ENCODE measurements at places on chromosomes 5 and 9.

DNA sequence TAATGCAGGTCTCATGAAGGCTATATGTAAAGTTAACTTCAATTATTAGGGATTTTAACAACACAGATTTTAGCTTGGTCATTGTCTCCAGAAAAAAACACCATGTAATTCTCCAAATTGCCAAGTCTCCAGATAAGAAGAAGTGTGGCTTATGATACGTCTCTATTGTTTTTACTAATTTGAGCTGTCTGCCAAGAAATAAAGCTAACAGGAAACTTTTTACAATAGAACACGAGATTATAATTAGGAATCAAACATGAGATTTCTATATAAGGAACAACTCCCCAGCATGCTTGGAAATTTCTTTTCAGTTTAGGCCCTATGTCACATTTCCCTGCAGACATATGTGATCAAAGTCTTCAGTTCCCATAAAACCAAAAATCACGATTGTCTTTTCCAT lies 142.7 kb downstream of the MCTP1 start:
- DNase-seq = no peak

DNA sequence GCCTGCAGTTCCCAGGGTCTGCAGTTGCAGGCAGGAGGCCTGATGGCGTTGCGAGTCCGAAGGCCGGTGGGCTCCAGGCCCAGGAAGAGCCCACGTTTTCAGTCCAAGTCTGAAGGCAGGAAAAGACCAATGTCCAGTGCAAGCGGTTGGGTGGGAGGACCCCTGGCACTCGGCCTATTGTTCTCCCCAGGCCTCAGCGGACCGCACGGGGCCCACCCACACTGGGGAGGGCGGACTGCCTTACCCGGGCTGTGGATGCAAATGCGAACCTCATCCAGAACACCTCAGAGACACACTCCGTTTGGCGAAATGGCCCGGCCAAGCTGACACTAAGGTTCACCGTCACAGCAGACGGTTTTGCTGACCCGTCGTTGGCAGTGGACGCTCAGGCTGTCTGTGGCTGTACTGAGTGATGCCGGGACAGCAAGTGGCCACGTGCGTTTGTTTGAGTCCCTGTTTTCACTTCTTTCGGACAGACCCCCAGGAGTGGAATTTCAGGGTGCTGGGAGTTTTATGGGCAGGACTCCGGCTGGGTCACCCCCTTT lies 10.2 kb upstream of the SEC16A start:
- DNase-seq = no peak

GRCh38 chr5:2496891-2497290 lies 254.6 kb downstream of the IRX2 start:
- DNase-seq = no peak

GRCh38 chr5:40603378-40603777 lies 76.3 kb upstream of the PTGER4 start:
- no peak for DNase-seq

GRCh38 chr5:82169892-82170291 lies 108.3 kb downstream of the RPS23 start:
- DNase-seq = no peak

DNA sequence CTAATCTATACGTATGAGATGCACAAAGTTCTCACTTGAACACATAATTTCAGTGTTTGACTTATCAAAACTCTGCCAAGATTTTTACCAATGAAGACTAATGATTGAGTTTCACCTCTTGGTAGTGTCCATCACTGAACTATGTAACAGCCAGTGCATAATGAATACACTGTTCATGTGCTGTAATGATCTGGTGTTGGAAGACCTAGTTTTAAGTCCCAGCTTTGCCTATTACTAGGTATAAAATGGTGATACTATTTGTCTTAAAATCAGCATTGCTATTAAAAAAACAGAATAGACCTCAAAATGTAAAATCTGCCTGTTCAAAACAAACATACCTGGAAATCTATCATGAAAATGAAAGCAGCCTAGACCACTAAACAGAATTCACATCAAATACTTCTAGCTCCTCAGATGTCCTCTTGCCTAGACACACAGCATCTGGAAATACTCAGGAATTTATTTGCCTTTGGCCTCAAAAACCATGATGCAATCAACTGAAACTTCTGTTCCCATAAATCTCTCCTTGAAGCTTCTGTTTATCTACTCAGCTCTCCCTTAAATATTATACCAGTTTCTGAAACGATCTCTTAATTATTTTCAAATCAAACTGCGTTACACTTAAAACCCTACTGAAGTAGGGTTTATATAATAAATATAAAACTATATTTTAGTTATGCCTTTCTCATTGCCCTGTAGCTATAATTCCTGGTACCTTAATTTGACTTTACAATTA lies 38.1 kb downstream of the MRPS27 start:
- DNase-seq = no peak

GRCh38 chr5:95900383-95900958 lies 61.2 kb downstream of the ELL2 start:
- DNase-seq = no peak

- no peak for DNase-seq
These were observed 5.2 kb upstream of the RAPGEF6 start for GRCh38 chr5:131640043-131640856.

DNA sequence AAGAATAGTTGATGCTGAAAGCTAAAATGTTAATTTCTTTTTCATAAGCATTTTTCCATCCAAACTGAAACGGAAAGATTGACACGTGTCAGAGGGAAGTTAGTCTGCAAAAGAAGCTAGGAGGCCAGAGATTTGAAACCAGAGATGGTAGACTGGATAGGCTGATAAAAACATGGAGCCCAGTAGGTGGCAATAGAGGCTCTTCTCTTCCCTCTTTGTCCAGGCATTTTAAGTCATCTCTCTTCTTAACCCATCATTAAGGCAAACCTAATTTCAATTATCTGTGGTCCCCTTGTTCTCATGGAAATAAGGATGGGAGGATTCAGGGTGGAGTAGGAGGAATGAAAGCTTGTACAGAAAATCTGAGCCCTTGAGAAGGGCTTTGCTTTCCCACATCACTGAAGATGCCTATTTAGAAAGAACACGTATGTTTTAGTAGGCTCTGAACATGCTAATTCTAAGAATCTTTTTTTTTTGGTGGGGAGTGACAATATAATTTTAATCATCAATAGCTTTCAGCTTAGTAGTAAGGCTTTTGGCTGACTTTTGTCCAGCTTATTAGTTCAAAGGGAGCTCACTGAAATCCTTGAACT lies 66.6 kb downstream of the ZNF474 start:
- DNase-seq = no peak

- no peak for DNase-seq
These were observed 50.1 kb upstream of the SIMC1 start for GRCh38 chr5:176188085-176188484.

GRCh38 chr5:159915904-159916840 lies at the start of gene ADRA1B:
Gene ADRA1B (plus strand): TSS chr5:159916482. CDS start chr5:159916906, 424 bp downstream.
- DNase-seq = no peak

DNA sequence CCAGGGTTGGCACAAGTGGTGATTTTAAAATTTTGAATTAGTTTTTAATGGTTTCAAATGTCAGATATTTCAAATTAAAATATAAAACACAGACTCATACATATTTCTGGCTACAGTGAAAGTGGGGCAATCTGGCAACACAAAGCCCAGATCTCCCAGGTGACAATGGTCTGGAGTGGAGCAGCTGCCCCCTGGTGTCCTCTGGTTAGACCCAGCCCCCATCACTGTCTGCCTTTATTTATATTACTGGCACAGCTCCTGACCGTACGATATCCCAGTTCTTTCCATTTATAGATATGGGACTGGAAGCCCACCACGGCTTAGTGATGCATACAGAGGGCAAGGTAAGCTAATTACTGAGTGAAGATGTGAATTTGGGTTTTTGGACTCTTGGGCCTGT lies 37.3 kb downstream of the MACIR start:
- no peak for DNase-seq

GRCh38 chr5:101995585-101995984 lies 300.5 kb downstream of the SLCO4C1 start:
- no peak for DNase-seq

DNA sequence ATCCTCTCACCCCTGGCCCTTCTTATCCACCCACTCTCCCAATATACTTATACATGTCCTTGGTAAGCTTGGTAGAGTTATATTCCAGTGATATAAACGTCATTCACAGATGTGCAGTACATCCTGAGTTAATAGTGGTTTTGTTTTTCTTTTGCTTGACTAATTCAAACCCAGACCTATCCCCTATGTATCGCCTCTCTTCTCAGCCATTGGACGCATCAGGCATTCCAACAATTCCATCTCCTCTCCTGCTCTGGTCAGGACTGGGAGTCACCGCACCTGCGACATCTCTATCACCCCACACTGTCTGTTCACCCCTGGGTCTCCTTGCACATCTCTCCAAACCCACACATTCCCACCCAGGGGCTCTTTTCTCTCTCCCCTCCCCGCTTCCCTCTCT lies 21.9 kb upstream of the IRX2 start:
- no peak for DNase-seq

Data from thoracic aorta (tissue), 2 donors.